ENCODE measurements at places on chromosomes 1 and 21. TPM values are rescaled to one million over a fixed set of nuclear protein-coding genes. Genes with fewer than 3 reads are reported as not detected.

SZT2 gene
- total RNA-seq: 17.5 TPM

DNA sequence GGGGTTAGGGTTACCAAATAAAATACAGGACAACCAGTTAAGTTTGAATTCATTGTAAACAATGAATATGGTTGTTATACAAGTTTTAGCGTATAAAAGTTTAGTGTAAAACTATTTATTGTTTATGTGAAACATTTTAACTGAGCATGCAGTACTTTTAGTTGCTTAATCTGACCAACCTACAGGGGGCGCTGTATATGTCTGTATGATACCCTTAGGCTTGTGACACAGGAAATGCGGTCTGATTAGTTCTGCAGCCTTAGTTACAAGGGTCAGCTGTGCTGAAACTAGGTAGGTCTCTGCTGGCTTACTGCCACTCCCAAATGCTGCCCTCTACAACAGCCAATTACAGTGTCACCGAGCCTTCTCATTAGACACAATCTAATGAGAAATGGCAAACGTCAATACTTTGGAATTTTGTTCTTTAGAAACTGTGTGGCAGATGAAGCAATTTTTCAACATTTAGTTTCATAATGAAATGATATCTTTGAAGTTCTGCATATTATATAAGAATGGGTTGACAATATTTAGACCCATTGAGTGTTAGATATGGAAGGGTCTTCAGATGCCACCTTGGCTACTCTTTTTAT is 56.2 kb downstream of the NTNG1 start:
- DNase-seq: peak; percentile 58

DNA sequence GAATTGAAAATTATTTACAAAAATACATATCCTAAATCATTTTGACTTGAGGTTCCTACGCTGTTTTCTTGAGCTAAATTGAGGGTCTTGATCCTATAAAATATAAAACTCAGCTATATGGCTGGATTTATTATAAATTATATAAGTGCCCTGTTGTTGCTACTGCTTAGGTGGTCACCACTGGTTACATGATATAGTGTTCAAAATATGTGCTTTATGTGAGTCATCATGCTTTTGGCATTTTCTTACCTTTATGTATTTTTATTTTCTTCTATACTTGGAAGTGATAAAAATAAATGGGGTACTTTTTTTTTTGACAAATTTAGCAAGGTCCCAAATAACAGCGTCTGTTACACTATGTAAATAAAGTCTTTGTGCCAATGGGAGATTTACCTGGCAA is 31.1 kb upstream of the PTPRC start:
- DNase-seq: no peak

ERICH3 gene
- not detected for total RNA-seq

PIGM gene
- total RNA-seq: 4.0 TPM

DNA sequence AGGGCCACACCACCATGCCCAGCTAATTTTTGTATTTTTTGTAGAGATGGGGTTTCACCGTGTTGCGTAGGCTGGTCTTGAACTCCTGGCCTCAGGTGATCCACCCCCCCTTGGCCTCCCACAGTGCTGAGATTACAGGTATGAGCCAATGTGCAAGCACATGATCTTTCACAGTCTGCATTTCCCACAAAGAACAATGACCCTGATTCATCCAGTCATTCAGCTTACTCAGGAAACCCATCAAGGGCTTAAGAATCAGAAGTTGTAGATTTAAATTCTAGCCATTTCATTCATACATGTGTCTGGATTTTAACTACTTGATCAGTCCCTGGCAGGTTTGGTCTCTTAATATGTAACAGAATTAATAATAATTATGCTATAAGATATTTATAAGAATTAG is 2065.7 kb downstream of the MRPL39 start:
- DNase-seq: no peak

DNA sequence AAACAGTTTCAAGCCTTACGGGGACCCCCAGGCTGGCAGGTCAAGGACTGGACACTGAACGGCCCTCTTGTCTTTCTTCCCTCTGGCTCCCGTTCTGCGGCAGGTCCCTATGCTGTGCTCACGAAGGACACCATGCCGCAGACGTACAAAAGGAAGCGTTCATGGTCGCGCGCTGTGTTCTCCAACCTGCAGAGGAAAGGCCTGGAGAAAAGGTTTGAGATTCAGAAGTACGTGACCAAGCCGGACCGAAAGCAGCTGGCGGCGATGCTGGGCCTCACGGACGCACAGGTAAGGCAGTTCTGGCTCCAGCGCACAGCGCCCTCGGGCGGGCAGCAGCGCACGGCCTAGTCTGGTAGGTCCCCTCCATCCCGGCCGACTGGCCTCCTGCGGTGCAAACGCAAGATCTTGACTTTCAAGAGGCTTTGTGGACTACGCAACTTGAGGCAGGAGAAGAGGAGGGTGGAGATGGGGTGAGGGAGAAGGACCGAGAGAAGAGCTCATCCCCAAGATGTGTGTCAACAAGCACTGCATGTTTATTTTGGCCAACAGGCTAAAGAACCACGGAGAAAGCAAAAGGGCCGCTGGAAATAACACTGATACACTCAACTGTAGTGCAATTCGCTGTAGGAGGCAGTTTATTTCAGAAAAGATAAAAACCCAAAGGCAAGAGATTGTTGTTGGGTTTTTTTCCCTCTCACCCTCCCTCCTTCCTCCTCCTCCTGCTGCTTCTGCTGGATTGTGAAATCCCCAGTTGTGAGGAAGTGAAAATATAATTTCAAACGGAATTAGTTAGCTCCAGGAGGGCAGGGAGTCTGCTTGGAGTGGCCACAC is 3.0 kb downstream of the HLX start:
- no peak for DNase-seq

- DNase-seq: no peak
These were observed 13.8 kb downstream of the ALG14 start for GRCh38 chr1:95058974-95059373.

- no peak for DNase-seq
These were observed 152.3 kb downstream of the FCRL5 start for GRCh38 chr1:157399984-157400382.

DNA sequence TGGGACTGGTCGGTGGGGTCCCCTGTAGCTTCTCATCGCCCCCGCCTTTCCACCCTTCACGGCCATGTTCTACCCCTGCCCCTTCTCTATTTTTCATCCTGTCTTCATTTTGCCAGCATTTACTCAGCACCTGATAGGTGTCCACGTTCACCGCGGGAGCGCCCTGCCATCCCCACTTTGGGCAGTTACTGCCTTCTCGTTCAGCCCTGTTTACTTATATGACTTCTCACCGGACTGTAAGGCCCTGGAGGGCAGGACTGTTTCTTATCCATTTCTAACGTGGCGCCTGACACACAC is 380 bp downstream of the MFN2 start:
- DNase-seq: no peak

ACBD6 gene
- total RNA-seq: 63.8 TPM

SPATC1L gene
- 12.7 TPM for total RNA-seq

Measured in HT-29 (cell line).